ENCODE measurements at places on chromosomes 7 and 10. TPM values are rescaled to one million over a fixed set of nuclear protein-coding genes. Genes with fewer than 3 reads are reported as not detected.
A peak's percentile ranks its signal among the peaks of the same experiment; 100 is the strongest.

GRCh38 chr7:2602406-2603043, 29.3 kb upstream of the TTYH3 start:
- H3K27me3 ChIP-seq, result no peaks in the 10 kb centered on the region
- no peak overlapping the region for H3K4me3 ChIP-seq
- H3K36me3 ChIP-seq, result peaks cover 19% of the 10 kb centered on the region

- no peak overlapping the region for H3K27ac ChIP-seq
- H3K27me3 ChIP-seq, result peaks cover 6% of the 10 kb centered on the region
- no peak for DNase-seq
- peaks cover 5% of the 10 kb centered on the region for H3K4me1 ChIP-seq
These were observed 534.5 kb downstream of the TNS3 start for GRCh38 chr7:47047384-47047783.

GRCh38 chr10:62687230-62687748, 117.2 kb upstream of the ADO start:
- H3K27me3 ChIP-seq, result peaks cover 1% of the 10 kb centered on the region
- H3K36me3 ChIP-seq, result no peaks in the 10 kb centered on the region
- H3K4me1 ChIP-seq, result no peaks in the 10 kb centered on the region
- no peak overlapping the region for H3K4me3 ChIP-seq

- peak; percentile 73 for DNase-seq
- H3K27me3 ChIP-seq, result no peaks in the 10 kb centered on the region
- H3K36me3 ChIP-seq, result no peaks in the 10 kb centered on the region
- H3K4me1 ChIP-seq, result peaks cover 5% of the 10 kb centered on the region
These were observed 28.7 kb upstream of the NAMPT start for GRCh38 chr7:106313456-106313901.

- H3K4me3 ChIP-seq, result no peak overlapping the region
- no peaks in the 10 kb centered on the region for H3K27me3 ChIP-seq
- H3K4me1 ChIP-seq, result no peaks in the 10 kb centered on the region
- H3K27ac ChIP-seq, result no peak overlapping the region
These were observed 102.4 kb upstream of the PLXNA4 start for GRCh38 chr7:132678656-132679055.

- H3K36me3 ChIP-seq, result no peaks in the 10 kb centered on the region
- no peaks in the 10 kb centered on the region for H3K4me1 ChIP-seq
- DNase-seq, result no peak
These were observed 126.4 kb upstream of the GHITM start for GRCh38 chr10:84012831-84013458.

GRCh38 chr7:17988858-17989257, 38.8 kb downstream of the PRPS1L1 start:
- no peaks in the 10 kb centered on the region for H3K27me3 ChIP-seq
- peaks cover 2% of the 10 kb centered on the region for H3K4me1 ChIP-seq
- no peak for DNase-seq
- H3K4me3 ChIP-seq, result no peak overlapping the region

DNA sequence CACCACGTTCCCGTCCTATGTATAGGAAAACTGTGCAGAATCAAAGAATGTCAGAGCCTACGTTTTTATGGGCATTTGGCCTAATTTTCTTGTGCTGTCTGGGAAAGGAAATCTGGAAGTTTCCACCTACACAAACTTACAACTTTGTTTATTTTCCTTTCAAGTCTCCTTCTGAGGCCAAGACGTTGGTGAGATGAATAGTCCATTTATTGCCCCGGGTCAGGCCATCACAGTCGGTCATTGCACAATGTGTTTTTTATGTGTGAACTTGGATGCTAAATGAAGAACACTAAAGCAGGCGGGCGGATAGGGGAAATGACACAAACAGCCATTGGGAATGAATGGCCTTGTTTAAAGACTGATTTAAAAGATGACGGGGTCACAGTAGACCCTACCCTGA, 38.6 kb downstream of the TRIL start:
- H3K4me1 ChIP-seq, result peaks cover 1% of the 10 kb centered on the region
- no peaks in the 10 kb centered on the region for H3K36me3 ChIP-seq
- no peak overlapping the region for H3K4me3 ChIP-seq
- H3K27ac ChIP-seq, result no peak overlapping the region
- H3K27me3 ChIP-seq, result peaks cover 3% of the 10 kb centered on the region
- peak; percentile 18 for DNase-seq

DNA sequence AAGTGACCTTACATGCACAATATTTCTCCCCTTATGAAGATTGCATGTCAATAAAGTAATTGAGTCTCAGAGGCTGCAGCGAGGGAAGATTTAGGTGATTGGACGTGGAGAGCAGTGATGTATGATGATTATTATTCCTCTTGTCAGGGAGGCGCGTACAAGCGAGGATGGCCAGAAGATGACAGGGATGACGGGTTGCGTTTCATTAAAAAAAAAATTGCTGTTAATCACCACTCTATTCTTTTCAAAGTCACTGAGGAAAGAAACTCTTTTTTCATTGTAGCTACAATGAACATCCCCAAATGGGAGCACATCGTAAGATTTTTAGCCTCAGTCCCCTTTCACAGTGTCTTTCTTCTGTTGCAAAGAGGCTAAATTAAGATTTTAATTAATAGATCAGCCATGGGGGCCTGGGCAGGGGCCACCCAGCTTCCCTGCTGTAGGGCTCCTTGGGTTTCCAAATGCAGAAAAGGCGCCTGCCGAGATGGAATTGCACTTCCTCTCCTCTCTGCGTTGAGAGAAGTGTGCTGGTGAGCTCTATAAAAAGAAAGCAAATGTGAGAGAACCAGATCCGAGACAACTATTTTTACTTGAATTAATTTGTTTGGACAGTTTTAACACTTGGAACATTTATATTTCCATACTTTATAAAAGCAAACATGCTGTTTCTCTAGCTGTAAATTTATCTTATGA, 998.1 kb downstream of the LRMDA start:
- H3K36me3 ChIP-seq, result no peaks in the 10 kb centered on the region
- DNase-seq, result no peak
- no peak overlapping the region for H3K27ac ChIP-seq
- peaks cover 21% of the 10 kb centered on the region for H3K4me1 ChIP-seq
- no peaks in the 10 kb centered on the region for H3K27me3 ChIP-seq

DNA sequence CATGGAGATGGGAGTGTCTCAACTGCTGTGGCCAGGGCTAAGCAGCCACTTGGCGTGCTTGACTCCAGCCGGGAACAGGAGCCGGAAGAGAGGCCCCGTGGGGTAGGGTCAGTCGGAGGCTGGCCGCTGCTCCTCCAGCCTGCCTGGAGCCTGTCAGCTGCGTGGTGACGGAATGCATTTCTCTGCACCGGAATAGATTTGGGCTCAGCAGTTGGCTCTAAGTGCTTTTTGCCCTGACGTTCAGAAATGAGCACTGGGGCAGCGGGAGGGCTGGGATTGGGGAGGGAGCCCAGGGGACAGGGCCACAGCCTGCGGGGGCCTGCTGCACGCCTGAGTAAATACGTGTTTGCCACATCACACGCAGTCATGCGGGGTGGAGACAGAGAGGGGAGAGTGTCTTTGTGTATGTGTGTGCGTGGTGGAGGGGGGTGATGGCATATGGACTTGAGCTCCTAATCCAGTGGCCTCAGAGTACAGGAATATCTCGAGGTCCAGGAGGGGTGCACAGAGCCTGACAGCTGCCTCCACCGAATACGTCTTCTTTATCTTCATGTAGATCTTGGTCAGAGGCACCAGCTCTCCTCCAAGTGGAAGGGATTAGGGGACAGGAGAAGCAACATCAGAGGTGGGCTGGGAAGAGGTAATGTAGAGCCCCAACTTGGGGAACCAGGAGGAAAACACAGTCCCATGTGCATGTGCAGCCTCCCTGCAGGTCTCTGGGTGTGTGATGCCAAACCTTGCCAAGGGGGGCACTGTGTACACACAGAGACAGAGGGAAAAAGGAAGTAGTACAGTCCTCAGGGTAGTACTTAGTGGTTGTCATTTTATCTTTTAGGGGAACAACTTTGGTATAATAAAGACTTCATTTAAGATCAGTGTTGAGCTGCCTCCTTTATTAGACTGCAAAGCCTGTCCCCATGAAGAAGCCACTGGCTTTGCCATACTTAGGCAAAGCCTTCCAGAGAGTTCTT, 151.4 kb downstream of the CDH23 start:
- H3K4me3 ChIP-seq, result no peak overlapping the region
- DNase-seq, result peak; percentile 15
- no peak overlapping the region for H3K27ac ChIP-seq
- H3K27me3 ChIP-seq, result peaks cover 45% of the 10 kb centered on the region

GRCh38 chr7:139842401-139843210, 13.5 kb downstream of the TBXAS1 start:
- peaks cover 6% of the 10 kb centered on the region for H3K36me3 ChIP-seq
- no peaks in the 10 kb centered on the region for H3K27me3 ChIP-seq
- DNase-seq, result peak; percentile 62
- no peak overlapping the region for H3K4me3 ChIP-seq
- no peak overlapping the region for H3K27ac ChIP-seq

- peaks cover 2% of the 10 kb centered on the region for H3K4me1 ChIP-seq
- H3K27me3 ChIP-seq, result no peaks in the 10 kb centered on the region
- DNase-seq, result no peak
- no peak overlapping the region for H3K27ac ChIP-seq
These were observed 14.3 kb upstream of the BHLHA15 start for GRCh38 chr7:98196706-98197605.

DNA sequence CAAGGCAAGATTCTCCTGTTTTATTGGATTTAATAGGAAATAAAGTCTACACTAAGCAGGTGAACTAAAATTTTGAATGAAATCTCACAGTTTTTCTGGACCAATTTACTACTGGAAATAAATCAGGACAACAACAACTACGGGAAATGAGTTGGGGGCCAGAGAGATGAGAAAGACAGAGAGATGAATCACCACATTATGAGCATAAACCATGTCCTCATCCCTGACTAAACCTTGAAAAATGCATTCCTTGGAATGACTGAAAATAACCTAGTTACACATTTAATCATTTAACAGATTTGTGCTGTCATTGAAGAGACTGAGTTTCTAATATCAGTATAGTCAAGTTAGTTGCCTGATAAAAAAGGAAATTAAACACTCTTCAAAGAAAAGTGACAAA, 608.4 kb upstream of the KCND2 start:
- H3K27ac ChIP-seq, result no peak overlapping the region
- no peaks in the 10 kb centered on the region for H3K4me1 ChIP-seq
- H3K27me3 ChIP-seq, result no peaks in the 10 kb centered on the region
- DNase-seq, result peak; percentile 70
- H3K36me3 ChIP-seq, result no peaks in the 10 kb centered on the region

- no peaks in the 10 kb centered on the region for H3K27me3 ChIP-seq
- H3K4me3 ChIP-seq, result peak overlapping the region; percentile 90
- peak overlapping the region; percentile 73 for H3K27ac ChIP-seq
- H3K4me1 ChIP-seq, result peaks cover 31% of the 10 kb centered on the region
- DNase-seq, result peak; percentile 81
- H3K36me3 ChIP-seq, result peaks cover 11% of the 10 kb centered on the region
These were observed 2.8 kb downstream of the DUSP5 start for GRCh38 chr10:110500515-110500905.

DNA sequence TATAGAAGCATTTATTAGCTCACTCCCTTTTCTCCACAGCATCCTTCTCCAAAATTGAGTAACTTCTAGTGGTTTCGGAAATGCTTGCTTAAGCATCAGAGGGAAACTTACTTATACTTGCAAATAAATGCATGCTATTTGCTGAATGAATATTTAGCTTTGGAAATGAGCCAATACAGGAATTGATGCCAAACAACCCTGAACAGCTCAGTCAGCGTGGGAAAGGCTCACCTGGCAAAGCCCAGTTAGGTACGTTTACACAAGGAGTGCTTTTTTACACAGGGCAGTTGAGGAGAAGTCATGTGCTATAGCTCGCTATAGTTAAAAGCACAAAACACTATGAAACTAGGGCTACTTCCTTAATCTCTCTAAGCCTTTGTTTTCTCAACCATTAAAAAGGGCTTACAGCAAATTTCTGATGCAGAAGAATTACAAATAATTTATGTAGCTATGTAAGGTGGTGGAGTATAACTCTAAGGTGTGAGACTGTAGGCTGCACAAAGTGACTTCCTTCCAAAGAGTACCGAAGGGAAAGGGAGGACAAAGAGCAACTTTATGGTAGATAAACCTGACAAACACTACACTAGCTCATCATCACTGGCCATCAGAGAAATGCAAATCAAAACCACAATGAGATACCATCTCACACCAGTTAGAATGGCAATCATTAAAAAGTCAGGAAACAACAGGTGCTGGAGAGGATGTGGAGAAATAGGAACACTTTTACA, 498.2 kb downstream of the PHTF2 start:
- no peak overlapping the region for H3K27ac ChIP-seq
- H3K4me3 ChIP-seq, result no peak overlapping the region
- no peaks in the 10 kb centered on the region for H3K27me3 ChIP-seq
- no peak for DNase-seq
- H3K4me1 ChIP-seq, result peaks cover 2% of the 10 kb centered on the region
- H3K36me3 ChIP-seq, result no peaks in the 10 kb centered on the region

- no peak for DNase-seq
- no peaks in the 10 kb centered on the region for H3K27me3 ChIP-seq
- H3K36me3 ChIP-seq, result peaks cover 24% of the 10 kb centered on the region
- peaks cover 3% of the 10 kb centered on the region for H3K4me1 ChIP-seq
- H3K4me3 ChIP-seq, result peak overlapping the region; percentile 96
These were observed 738 bp downstream of the POM121 start for GRCh38 chr7:72925546-72926120.

NAPEPLD gene
- 3.4 TPM for total RNA-seq

OR6B1 gene
- total RNA-seq, result not detected

TMEM140 gene
- total RNA-seq, result 0.72 TPM

OR9A2 gene
- not detected for total RNA-seq

PNLIPRP1 gene
- not detected for total RNA-seq

SLC18A3 gene
- total RNA-seq, result not detected

FAM13C gene
- 3.3 TPM for total RNA-seq

TMEM196 gene
- total RNA-seq, result not detected

NPC1L1 gene
- total RNA-seq, result not detected

OPALIN gene
- total RNA-seq, result not detected

SPAM1 gene
- not detected for total RNA-seq

ZNF248 gene
- 6.7 TPM for total RNA-seq

PPP1R3C gene
- total RNA-seq, result 61.7 TPM

UBE2D1 gene
- total RNA-seq, result 15.8 TPM

METTL27 gene
- total RNA-seq, result 1.7 TPM

FOXP2 gene
- total RNA-seq, result 1.7 TPM

WIPF3 gene
- not detected for total RNA-seq

CARD11 gene
- total RNA-seq, result 0.18 TPM

CYP2C19 gene
- total RNA-seq, result not detected
